ENCODE measurements at places on chromosomes 2 and 18.

- no peak for DNase-seq
These were observed 22.8 kb downstream of the OTOF start for GRCh38 chr2:26455037-26455669.

DNA sequence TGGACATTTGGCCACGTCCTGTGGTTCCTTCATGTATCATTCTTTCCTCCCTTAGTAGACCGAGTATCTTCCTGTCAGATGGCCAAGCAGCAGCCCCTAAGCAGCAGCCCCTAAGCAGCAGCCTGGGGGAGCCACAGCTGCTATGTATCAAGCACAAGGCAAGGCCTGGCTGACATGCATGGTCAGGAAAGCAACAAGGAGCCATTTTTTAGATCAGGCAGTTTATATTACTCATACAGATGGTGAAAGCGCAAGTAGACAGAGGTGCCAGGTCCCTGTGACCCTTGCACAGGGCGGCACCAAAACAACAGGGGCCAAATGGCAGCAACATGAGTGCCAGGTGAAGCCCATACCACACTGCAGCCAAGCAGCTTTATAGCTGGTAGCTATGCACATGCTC lies 22.1 kb downstream of the CHCHD5 start:
- DNase-seq = no peak

DNA sequence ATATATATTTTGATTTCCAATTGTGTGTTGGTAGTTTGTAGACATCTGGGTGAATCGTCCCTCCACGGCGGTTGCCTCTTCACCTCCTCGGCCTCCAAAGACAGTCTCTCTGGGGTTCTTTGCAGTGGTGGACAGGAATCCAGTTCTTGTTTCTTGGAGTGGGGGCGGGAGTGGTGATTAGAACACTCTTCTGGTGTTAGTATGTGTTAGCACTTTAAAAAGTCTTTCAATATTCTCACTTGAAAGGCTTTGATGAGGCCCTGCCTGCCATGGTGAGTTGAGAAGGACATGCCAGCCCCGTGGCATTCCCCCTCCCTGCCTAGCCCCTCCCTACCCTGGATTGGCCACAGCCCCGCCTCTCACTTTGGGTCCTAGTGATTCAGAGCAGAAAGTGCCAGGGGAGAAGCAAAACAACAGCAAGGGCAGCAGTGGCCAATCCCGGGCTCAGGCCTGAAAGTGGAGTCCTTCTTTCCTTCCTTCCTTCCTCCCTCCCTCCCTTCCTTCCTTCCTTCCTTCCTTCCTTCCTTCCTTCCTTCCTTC lies 316.8 kb upstream of the HS6ST1 start:
- no peak for DNase-seq

- DNase-seq = no peak
These were observed 30.4 kb upstream of the RAB6D start for GRCh38 chr2:131394147-131394931.

- DNase-seq = no peak
These were observed 892.1 kb upstream of the POU3F3 start for GRCh38 chr2:103961862-103962261.

GRCh38 chr18:12597760-12598159 lies 60.1 kb downstream of the SPIRE1 start:
- peak; percentile 90 for DNase-seq

DNA sequence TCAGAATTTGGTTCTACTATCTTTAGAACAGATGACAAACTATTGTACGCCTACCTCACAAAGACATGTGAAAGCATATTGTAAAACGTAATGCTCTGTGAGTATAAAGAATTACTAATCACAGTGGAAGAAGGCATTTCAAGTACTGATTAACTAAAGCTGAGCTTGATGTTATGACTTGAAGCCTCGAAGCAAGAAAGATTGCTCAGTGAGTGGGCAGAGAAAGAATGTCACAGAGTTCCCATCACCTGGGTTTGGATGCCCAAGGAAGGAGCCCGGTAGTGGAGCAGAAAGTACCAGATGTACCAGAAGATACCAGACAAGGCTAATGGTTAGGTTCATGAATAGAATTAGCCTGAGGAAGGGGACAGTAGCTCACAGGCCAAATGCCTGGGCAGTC lies 39.5 kb upstream of the FAM110C start:
- peak; percentile 75 for DNase-seq

DNA sequence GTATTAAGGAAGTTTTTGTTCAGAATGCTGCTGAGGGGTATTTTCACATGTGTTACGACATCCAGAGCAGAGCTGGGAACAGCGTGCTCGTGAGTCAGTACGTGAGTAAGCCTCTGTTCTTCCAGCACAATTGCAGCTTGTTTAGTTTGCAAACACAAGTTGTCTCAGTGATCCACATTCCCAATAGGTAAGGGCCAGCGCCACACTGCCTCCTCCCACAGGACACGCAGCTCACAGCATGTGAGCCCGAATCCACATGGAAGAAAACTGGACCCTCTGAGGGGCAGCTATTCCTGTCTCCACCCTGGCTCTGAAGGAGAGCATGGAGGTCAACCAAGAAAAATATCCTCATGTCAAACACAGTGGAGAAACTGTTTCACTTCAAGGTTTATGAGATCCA lies 173.9 kb upstream of the PID1 start:
- DNase-seq = no peak

GRCh38 chr2:222912117-222912516 lies 51.3 kb downstream of the ACSL3 start:
- no peak for DNase-seq

- DNase-seq = peak; percentile 91
These were observed 30.9 kb upstream of the COL5A2 start for GRCh38 chr2:189210250-189211087.
